ENCODE measurements at places on chromosomes 6 and 20. TPM values are rescaled to one million over a fixed set of nuclear protein-coding genes. Genes with fewer than 3 reads are reported as not detected.

- DNase-seq: no peak
Observed at GRCh38 chr20:54194724-54195438, 13.0 kb upstream of the PFDN4 start.

DNA sequence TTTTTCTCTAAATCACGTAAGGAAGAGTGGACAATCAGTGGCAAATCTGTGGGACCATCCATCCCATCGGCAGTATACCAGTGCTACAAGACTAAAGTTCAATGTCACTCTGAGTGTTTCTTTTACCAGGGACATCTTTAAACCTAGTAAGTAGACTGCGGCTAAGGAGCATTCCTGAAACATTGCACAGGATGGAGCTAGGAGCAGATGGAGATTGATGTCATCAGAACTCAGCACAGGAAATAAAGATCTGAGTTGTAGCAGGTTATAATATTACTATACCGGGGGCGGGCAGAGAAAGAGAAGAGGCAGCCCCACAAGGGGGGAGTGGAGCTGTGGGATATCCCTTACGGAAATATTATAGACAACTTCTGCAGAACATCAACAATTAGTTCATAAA is 162.1 kb downstream of the MTFR2 start:
- no peak for DNase-seq

The GSTA1 gene
- polyA plus RNA-seq: 0.24 TPM

- no peak for DNase-seq
Observed at GRCh38 chr6:143515766-143516355, 4.3 kb upstream of the FUCA2 start.

The ABHD16A gene
- 56.4 TPM for polyA plus RNA-seq

GRCh38 chr20:37251825-37252477 is 9.7 kb downstream of the GHRH start:
- DNase-seq: no peak

The CLVS2 gene
- polyA plus RNA-seq: 0.10 TPM

- DNase-seq: no peak
Observed at GRCh38 chr6:122704066-122704465, 75.5 kb upstream of the FABP7 start.

The OR2B2 gene
- polyA plus RNA-seq: not detected

The SLC2A4RG gene
- polyA plus RNA-seq: 106 TPM

- no peak for DNase-seq
Observed at GRCh38 chr20:46119028-46119546, 973 bp downstream of the CD40 start.

DNA sequence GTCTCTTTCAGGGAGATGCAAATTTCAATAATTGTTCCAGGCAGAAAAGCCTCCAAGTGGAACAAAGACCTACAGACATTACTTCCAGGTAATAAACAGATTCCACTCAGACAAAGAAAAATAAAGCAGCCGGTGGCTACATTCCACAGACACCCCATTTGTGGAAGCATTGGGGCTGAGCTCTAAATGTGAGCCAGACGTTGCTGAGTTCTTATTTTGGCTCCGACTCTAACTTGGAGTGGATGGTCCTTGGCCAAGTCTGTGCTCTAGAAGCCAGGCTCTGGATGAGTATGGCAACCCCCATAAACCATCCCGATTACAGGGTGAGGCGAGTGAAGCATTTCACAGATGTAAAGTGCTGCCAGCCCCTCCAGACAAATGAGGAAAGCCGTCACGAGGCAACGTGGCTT is 6.6 kb downstream of the TRAM2 start:
- DNase-seq: no peak

The NPBWR2 gene
- polyA plus RNA-seq: not detected

The OPRM1 gene
- 0.09 TPM for polyA plus RNA-seq

The CDSN gene
- polyA plus RNA-seq: not detected

DNA sequence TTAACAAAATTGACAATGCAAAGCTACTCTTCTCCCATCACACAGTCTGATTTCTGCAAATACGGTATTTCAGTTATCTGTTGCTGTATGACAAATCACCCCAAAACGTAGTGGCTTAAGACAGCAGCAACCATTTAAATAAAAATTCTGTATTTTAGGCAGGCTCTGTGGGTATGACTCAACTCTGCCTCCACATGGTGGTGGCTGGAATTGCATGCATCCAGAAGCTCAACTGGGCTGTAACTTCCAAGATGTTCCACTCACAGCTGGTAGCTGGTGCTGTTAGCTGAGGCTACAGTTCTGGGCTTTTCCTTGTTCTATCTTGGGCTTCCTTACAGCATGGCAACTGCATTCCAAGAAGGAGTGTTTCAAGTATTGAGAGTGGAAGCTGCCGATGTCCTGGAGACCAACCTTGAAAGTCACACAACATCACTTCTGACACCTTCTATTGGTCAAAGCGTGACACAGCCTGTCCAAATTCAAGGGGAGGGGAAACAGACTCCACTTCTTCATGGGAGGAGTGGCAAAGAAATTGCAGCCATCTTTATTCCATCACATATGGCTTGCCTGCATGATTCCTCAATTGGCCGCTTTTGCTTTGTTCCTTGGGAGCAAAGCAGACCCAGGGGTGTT is 39.7 kb upstream of the TULP1 start:
- DNase-seq: no peak

GRCh38 chr20:6017467-6017866 is 36.4 kb downstream of the LRRN4 start:
- DNase-seq: no peak

The SYCP2 gene
- polyA plus RNA-seq: 1.2 TPM

The ANGPT4 gene
- 2.0 TPM for polyA plus RNA-seq

DNA sequence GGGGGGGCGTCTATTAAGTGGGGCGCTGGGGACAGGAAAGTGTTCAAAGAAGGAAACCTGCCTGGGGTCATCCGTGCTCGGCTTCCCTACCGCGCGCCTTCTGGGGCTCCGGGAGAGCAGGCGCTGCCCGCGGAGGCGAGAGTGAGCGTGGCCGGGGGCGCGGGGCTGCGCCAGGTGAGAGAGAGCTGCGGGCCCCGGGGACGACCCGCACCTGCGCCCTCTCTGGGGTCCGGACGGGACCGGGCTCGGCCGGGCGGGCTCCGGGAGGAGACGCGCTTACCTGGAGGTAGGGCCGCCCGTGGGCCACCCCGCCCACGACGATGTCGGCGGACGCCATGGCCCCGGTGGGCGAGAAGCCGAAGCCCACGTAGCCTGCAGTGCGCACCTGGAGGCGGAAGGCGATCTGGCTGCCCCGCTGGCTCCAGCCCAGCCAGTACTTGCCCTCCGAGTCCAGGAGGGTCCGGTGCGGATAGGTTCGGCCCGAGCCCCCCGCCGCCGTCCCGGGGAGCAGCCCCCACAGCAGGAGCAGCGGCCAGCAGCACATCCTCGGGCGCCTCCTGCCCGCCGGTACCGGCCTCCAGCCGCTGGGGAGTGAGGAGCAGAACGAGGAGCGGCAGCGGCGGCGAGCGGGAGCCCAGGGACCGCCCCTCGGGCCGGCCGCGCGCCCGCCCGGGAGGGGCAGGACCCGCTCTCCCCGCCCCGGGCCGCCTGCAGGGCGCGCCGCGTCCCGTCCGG is at the start of gene MOXD1:
Gene MOXD1, minus strand, starts transcription at position 593 of the 735 bp plus-strand sequence. Its CDS starts 49 bp downstream, at position 544.
- no peak for DNase-seq

The SMLR1 gene
- polyA plus RNA-seq: not detected

The MOCS1 gene
- 20.4 TPM for polyA plus RNA-seq

The COL9A3 gene
- polyA plus RNA-seq: 9.8 TPM

The CRISP3 gene
- polyA plus RNA-seq: 0.65 TPM
